Activated CD8-positive, alpha-beta memory T cell treated with anti-CD3 and anti-CD28 coated beads, Interleukin-2, amount 10 ng/mL, durations not matched to agents 7 days and 5 days (primary cell): ENCODE measurements at places on chromosomes 3 and 15.

DNA sequence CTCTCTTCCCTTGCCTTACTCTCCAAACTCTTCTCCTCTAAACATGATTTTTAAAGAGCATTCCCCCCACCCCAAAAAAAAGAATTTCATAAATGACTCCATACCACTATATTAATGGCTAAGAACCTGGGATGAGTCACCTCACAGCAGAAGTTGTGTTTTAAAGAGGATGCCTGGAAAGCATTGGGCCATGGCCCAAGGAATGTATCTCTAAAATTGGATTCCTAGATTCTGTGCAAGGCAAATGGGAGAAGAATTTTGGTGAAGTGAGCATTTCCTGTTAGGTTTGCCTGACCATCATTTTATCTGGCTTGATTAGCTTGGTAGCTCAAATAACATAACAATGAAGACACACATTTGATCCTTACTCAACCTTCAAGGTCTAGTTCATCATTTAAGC, 251.4 kb downstream of the NR1D2 start:
- peaks cover 18% of the 10 kb centered on the region for H3K27me3 ChIP-seq
- H3K27ac ChIP-seq, result no peak overlapping the region
- no peak for DNase-seq

GRCh38 chr3:6326771-6327170, 534.1 kb upstream of the GRM7 start:
- H3K4me3 ChIP-seq, result no peak overlapping the region
- no peaks in the 10 kb centered on the region for H3K27me3 ChIP-seq

DNA sequence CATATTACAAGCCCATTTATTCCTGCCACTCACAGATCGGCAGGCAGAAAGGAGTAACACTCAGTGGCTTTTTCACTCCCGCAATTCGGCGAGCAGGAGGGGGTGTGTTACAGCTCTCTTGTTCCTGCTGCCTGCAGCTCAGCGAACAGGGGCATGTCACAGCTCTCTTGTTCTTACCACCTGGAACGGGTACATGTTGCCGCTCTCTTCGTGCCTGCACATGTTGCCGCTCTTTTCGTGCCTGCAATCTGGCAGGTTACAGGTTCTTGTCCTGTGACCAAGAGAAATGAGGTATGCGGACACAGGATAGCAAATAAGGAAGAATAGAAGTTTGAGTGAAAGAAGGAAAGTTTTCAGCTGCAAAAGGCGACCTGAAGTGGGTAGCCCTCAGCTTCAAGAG, 761.4 kb downstream of the NAALADL2 start:
- no peak overlapping the region for H3K4me3 ChIP-seq
- H3K36me3 ChIP-seq, result no peaks in the 10 kb centered on the region
- no peak overlapping the region for H3K27ac ChIP-seq
- H3K4me1 ChIP-seq, result no peaks in the 10 kb centered on the region
- DNase-seq, result no peak

GRCh38 chr3:47961815-47962606, 54.2 kb downstream of the MAP4 start:
- DNase-seq, result peak; percentile 69
- H3K27ac ChIP-seq, result peak overlapping the region; percentile 58
- H3K4me3 ChIP-seq, result no peak overlapping the region
- peaks cover 27% of the 10 kb centered on the region for H3K4me1 ChIP-seq

DNA sequence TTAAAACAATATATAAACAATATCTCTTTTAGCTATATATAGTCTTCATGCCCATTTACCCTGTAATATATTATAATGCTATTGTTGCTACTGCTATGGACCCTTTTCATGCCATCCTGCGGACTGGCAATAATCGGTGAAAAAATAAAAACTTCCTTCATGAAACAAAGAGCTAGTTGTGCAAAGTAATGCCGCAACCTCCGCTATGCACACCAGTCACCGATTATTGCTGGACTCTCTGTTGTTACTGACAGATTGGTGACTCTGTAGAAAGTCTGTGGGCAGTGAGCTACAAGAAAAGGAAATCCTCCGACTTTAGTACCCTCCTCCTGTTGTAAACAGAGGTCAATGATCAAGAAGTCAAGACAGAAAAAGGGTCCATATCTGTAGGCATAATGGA, 17.9 kb upstream of the ICE2 start:
- H3K4me1 ChIP-seq, result peaks cover 16% of the 10 kb centered on the region
- no peak for DNase-seq
- no peak overlapping the region for H3K4me3 ChIP-seq
- no peaks in the 10 kb centered on the region for H3K27me3 ChIP-seq
- peaks cover 45% of the 10 kb centered on the region for H3K36me3 ChIP-seq
- H3K27ac ChIP-seq, result no peak overlapping the region

DNA sequence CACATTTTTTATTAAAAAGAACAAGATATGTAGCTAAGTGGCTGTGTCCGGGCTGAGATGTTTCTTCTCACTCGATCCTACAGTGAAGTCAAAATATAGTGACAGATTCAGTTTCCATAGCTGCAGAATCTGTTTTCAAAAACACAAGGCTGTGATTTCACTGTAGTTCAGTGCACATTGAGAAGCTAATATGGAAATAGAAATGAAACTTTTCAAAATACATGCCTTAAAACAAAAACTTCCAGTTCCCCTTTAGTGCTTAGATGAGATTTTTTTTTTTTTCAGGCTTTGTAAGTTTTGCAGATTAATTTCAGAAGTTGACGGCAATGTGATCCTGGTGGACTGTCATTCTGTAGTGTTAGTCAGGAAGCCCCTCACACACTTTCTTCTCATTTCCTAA, 23.8 kb upstream of the TRAK1 start:
- no peak overlapping the region for H3K27ac ChIP-seq
- H3K27me3 ChIP-seq, result no peaks in the 10 kb centered on the region
- H3K4me1 ChIP-seq, result no peaks in the 10 kb centered on the region
- no peaks in the 10 kb centered on the region for H3K36me3 ChIP-seq

DNA sequence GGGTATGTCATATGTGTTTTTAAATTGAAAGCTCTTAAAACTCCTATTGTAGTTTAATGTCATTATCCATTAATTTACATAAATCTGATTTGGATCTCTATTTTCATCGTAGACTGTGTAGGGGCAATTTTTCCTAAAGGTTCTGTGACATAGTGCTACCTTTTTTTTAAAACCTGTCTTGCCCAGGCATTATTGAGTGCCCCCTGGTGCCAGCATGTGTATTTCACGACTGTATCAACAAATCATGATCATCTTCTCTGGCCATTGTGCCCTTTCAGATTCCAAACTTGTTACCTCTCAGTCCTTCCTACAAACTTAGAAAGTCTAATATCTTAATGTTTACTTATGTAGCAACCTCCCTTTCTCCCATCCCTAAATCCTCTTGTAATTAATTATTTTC, 97.2 kb upstream of the FLNB start:
- no peak for DNase-seq
- H3K4me1 ChIP-seq, result no peaks in the 10 kb centered on the region
- H3K36me3 ChIP-seq, result peaks cover 17% of the 10 kb centered on the region

- H3K4me3 ChIP-seq, result no peak overlapping the region
- H3K27me3 ChIP-seq, result peaks cover 31% of the 10 kb centered on the region
- no peaks in the 10 kb centered on the region for H3K36me3 ChIP-seq
- no peaks in the 10 kb centered on the region for H3K4me1 ChIP-seq
These were observed 33.2 kb downstream of the ITGB5 start for GRCh38 chr3:124854009-124854408.

GRCh38 chr15:72203507-72203837, 5.9 kb upstream of the GRAMD2A start:
- no peak for DNase-seq
- H3K27me3 ChIP-seq, result no peaks in the 10 kb centered on the region
- H3K4me3 ChIP-seq, result no peak overlapping the region
- H3K27ac ChIP-seq, result no peak overlapping the region
- H3K36me3 ChIP-seq, result peaks cover 88% of the 10 kb centered on the region
- H3K4me1 ChIP-seq, result peaks cover 11% of the 10 kb centered on the region

DNA sequence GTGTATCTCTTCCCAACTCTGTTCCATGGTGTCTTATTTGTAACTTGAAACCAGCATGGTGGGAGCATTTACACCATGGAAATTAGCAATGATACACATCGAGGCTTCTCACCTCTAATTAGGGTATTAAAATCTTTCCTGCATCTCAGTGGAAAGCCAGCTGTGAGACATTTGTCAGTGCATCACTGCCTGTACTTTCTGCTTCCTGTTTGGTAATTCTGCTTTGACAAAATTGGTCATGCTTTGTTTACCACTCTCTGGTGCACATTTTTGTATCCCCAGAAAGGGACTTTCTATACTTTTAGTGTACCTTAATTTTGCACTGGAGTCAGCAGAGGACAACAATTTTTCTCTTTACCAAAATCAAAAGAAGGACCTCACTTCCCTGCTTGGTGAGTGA, 402.1 kb downstream of the PDCD6IP start:
- no peak overlapping the region for H3K27ac ChIP-seq
- no peaks in the 10 kb centered on the region for H3K36me3 ChIP-seq
- no peaks in the 10 kb centered on the region for H3K4me1 ChIP-seq

DNA sequence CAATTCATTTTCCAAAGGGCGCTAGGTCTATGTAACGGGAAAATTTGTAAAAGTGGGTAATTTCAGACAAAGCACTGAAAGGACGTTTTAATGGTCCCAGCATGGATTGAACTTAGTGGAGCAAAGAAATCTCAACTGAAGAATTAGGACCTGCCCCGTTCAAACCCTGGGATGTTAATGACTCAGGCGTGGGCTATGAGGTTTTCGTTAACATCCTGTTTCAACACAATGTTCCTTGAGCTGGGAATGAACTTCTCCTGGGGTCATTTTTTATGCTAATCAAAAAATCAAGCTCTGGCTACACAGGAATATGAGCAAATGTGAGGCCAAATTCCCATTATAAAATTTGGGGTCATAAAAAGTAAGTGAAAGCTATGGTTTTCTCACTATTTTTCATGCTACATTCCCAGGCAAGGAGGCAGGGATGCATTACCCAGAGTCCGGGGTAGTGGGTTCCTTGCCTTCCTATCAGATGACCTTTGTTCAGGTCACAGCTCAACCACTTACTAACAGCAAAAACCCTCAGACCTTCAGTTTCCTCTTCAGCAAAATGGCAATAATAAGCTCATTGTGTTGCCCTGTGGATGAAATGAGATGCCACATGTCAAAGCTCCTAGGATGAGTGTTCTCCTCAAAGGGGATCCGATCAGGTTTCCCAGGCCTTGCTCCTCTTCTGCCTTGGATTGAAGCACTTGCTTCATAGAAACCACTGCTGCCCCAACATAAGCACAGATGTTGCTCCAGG, 271.4 kb downstream of the ARRDC4 start:
- H3K4me1 ChIP-seq, result no peaks in the 10 kb centered on the region
- DNase-seq, result no peak
- H3K27ac ChIP-seq, result no peak overlapping the region

- H3K4me3 ChIP-seq, result no peak overlapping the region
- H3K27ac ChIP-seq, result no peak overlapping the region
- H3K4me1 ChIP-seq, result peaks cover 9% of the 10 kb centered on the region
- DNase-seq, result no peak
These were observed 63.1 kb downstream of the PRKAR2A start for GRCh38 chr3:48784426-48785120.

- DNase-seq, result peak; percentile 66
- no peak overlapping the region for H3K27ac ChIP-seq
- H3K4me1 ChIP-seq, result peaks cover 18% of the 10 kb centered on the region
- peaks cover 11% of the 10 kb centered on the region for H3K36me3 ChIP-seq
- no peak overlapping the region for H3K4me3 ChIP-seq
These were observed 710 bp downstream of the TJP1 start for GRCh38 chr15:29821416-29822099.

DNA sequence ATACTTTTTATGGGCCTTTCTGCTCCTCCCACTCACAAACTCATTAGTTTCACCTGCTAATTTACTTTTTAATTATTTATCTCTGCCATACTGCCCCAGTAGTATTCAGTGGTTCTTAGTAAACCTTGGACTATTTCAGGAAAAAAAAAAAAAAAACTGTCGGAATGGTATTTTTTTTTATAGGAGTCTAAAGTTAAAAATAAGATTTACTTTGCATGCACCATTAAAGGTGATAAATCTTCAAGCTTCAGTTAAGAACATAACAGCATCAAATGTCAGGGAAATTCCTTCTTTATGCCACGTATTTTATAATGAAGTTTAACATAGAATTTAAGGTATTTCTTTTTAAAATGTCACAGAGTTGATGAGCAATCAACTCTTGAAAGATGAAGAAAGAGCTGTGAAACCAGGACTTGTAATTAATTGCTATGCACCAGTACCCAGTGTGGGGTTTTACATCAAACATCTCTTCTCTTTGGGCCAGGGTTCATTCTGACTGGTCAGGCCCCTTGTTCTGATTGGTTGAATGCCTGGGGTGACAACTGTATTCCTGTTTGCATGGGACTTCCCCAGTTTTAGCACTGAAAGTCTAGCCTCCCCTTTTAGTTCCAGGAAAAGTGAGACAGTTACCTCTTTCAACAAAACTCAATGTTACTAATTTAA, 40.3 kb upstream of the PTPRG start:
- H3K4me1 ChIP-seq, result peaks cover 2% of the 10 kb centered on the region
- no peak overlapping the region for H3K4me3 ChIP-seq
- H3K27ac ChIP-seq, result no peak overlapping the region

DNA sequence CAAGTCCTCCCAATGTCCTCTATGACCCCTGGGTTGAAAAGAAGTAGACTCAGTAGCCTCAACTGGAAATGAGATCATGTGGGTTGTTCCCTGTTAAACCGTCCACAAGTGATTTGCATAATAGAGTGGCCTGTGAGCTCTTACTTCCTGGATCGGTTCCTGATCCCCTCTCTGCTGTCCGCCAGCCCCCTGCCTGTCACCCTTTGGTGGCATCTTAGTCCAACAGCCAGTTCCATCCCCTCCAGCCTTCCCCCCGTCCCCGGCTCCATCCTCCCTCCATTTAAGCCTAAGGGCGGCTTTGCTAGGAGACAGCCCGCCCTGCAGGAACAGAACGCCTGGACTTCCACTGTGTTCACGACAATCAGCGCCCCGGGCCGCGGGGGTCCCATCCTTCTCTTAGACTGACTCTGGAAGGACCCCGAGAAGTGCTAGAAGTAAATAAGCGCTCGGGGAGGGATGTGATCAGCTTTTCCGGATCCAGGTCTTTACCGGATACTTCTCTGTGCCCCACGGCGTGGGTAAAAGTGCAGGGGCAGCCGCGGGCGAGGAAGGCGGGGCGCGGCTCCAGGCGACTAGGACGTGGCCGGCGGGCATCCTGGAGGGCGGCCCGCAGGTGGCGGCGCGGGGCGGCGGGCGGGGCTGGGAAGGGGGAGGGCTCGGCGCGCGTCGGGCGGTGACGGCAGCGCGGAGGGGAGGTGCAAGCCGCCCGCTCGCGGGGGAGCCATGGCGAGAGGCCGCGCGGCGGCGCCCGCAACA, 51.2 kb upstream of the ULK4 start:
- DNase-seq, result peak; percentile 83
- no peaks in the 10 kb centered on the region for H3K27me3 ChIP-seq
- peaks cover 33% of the 10 kb centered on the region for H3K4me1 ChIP-seq
- peak overlapping the region; percentile 90 for H3K27ac ChIP-seq
- peak overlapping the region; percentile 84 for H3K4me3 ChIP-seq
- H3K36me3 ChIP-seq, result no peaks in the 10 kb centered on the region

- DNase-seq, result no peak
- no peak overlapping the region for H3K4me3 ChIP-seq
- peaks cover 9% of the 10 kb centered on the region for H3K27me3 ChIP-seq
These were observed 1.7 kb upstream of the C3orf33 start for GRCh38 chr3:155807823-155808222.
